ENCODE measurements at places on chromosomes 6 and 20.

DNA sequence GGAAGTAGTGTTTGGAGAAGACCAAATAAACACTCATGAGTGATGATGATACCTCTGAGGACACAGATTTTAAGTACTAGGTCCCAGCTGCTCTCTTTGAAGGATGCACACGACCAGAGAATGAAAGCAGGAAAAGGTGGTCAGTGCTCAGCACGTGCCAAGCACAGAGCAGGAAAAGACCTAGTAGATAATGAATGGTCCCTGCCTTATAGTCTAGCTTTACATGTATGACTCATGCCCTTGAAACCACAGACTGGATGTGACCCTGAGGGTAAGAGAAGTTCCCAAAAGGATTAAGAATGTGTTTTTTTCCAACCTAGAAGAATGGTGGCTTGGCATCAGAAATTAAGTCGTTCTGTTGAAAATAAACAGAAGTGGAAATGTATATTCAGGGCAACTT lies 2.8 kb upstream of the MC3R start:
- DNase-seq, result peak; percentile 12

- DNase-seq, result peak; percentile 32
Observed at GRCh38 chr6:291204-291696, 1.0 kb upstream of the DUSP22 start.

DNA sequence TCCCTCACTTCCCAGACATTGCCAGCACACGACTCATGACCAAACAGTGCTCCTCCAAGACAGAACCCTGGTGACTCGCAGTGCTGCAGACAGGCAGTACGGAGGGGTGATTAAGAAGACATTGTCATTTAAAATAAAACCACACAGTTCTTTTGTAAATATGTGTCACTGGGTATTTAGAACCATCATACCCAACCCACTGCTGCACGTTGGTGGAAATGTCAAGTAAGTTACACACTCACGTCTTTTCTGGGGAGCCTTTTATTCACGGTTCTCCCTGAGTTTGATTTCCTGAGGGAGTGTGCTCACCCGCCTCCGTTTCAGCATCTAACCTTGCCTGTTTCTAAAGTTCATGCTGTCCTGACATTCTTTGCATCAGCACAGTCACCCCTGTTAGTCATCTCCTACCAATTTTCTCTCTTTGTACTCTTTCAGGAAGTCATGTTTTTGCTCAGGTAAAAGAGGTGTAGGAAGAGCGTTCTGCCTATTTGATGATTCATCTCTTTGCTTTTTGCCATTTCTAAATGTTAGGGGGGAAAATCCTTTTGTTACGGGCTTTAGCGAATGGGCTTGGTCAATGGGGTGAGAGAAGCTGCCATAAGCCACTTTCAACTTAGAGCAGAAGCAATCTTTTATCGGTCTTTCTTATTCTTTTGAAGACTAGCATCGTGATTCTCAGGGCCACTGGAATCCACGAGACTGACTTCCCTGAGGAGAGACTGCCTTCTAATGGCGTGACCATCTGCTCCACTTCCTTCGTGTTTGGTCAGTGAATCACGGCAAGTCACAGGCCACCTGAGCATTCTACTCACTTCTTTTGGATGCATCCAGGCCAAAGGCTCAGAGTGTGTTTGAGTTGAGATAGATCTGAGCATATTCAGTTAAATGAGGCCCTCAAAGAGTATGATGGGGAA lies 512.8 kb upstream of the JARID2 start:
- DNase-seq, result peak; percentile 75

DNA sequence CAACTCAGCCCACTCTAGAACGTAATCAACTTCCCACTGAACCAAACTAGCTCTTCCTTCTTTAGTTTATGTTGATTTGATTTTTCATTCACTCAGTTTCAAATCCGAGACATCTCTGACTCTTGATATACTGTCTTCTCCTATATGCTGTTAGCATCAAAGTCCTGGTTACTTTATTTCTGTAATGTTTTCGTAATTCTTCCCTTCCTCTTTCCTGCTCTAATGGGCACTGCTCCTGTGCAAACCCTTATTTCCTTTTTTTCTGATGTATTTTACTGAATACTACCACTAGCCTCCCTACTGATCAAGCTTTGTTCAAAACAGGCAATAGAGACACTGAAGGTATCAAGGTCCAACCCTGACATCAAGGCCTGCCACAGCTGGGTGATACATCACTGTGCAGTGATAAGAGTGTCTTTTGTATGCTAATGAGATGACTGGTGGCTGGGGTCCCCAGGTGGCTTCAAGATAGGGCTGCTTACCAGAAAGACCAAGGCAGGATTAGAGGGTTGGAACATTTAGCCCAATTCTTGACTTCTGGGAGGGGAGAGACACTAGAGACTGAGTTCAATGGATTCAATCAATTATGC lies 95.2 kb downstream of the KIF13A start:
- DNase-seq, result no peak

GRCh38 chr6:51855310-51856082 lies 231.9 kb downstream of the PKHD1 start:
- DNase-seq, result peak; percentile 28

DNA sequence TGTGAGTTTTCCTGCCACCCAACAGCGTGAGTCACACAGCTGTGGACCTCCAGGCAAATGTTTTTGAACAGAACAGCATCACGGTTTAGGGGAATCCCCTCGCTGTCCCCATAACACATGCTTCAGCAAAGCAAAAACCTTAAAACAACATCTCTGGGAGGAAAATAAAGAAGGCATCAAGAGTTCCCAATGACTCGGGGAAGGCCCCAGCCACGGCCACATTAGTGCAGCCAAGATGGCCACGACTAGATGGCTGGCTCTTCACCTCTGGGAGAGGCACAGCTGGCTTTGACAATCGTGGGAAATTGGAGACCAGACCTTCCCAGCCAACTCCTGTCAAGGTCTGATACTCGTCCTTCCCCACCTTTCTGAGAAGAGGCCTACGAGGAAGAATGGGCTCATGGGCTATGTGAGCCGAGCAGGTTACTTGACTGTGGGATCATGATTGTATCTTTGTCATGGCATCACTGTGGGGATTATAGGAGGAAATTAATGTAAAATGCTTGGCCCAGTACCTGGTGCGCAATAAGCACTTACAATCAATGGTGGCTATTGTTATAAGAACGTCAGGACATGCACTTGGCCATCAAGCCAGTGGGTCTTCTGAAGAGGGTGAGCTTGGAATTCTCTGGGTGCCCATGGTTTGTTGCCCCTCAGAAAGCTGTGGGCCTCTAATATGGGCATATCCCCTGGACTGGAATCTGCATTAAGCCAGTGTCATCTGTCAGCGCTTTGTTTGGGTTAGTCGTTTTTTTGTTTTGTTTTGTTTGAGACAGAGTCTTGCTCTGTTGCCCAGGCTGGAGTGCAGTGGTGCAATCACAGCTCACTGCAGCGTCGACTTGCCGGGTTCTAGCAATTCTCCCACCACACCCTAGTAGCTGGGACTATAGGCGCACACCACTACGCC lies 43.6 kb downstream of the FGD2 start:
- peak; percentile 90 for DNase-seq

- DNase-seq, result no peak
Observed at GRCh38 chr6:149918151-149918905, 4.6 kb downstream of the RAET1G start.

- no peak for DNase-seq
Observed at GRCh38 chr6:36120018-36120417, 10.3 kb upstream of the MAPK13 start.

- DNase-seq, result peak; percentile 98
Observed at GRCh38 chr6:1481286-1481685, 91.9 kb downstream of the FOXF2 start.

DNA sequence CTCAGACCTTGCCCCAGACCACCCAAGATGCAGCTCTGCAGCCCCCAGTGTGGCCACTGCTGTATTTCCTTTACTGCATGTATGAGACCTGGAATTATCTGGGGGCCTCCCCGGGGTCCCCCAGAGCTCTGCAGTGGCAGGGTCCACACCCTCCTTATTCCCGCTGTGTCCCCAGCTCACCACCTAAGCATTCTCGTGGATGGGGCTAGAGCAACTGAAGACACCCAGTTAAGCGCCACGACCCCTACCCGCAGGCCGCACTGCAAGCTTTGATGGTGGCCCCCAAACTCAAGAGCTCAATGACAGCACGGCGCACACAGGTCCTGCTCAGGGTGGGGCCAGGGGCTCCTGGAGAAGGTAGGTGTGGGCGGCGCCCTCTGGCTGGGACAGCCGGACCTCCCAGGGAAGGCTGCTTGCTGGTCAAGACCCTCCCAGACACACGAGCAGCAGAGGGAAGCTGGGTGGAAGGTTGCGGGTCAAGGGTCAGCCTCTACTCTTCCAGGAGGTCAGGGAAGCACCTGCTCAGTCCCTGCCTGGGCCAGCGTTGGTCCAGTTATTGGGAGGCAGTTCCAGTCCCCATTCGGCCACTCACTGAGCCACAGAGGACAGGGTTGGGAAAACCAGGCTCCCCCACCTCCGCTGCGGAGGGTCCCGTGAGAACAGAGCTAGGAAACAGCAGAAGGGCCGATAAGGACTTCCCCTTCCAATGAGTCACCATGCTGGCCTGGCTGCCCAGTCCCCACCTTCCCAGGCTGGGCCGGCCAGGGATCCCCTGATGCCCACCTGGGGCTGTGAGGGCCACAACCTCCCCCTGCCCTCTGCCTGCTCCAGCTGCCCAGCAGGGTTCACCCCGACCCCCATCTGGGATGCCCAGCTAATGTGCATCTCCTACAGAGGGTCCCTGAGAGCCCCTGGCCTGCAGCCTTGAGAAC lies 2.9 kb downstream of the LAMA5 start:
- no peak for DNase-seq

GRCh38 chr6:11878029-11878428 lies 99.4 kb upstream of the ADTRP start:
- no peak for DNase-seq

DNA sequence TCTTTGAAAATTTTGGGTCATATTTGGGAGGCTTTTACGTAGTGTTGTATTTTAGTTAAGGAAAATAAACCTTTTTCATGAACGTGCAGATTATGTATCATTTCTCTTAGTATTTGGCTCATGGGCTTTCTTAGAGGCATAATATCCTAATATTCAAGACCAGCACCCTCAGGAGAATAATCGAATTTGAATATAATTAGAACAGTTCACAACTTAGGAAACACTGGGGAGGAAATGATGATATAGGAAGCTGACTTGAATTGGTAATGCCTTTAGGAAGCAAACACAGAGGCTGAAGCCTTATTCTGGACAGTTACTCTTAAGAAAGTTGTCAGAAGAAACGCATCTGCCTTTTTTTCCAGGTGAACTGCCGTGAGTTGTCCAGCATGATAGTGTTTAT lies at the start of gene GFRAL:
GFRAL (plus strand) TSS at position 301 of the 400 bp plus-strand sequence; CDS start at position 387, 86 bp downstream.
- no peak for DNase-seq

Measured in EH (cell line).